ENCODE measurements at places on chromosomes 1 and 21. TPM values are rescaled to one million over a fixed set of nuclear protein-coding genes. Genes with fewer than 3 reads are reported as not detected.

- DNase-seq, result peak; percentile 22
- no peaks in the 10 kb centered on the region for H3K36me3 ChIP-seq
- no peaks in the 10 kb centered on the region for H3K27me3 ChIP-seq
- no peak overlapping the region for H3K4me3 ChIP-seq
- H3K27ac ChIP-seq, result no peak overlapping the region
These were observed 27.7 kb downstream of the TEX35 start for GRCh38 chr1:178540646-178541045.

DNA sequence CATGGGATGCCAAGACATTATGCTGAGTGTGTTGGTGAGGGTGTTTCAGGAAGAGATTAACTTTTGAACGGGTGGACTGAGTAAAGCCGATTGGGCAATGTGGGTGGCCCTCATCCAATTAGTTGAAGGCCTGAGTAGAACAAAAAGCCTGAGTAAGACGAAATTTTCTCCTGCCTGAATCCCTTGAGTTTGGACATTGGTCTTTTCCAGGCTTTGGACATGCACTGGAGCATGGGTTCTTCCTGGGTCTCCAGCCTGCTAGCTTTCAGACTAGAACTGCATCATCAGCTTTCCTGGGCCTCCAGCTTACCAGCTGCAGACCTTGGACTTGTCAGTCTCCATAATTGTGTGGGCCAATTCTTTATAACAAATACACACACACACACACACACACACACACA is 63.6 kb downstream of the NIBAN1 start:
- H3K36me3 ChIP-seq, result no peaks in the 10 kb centered on the region
- H3K27me3 ChIP-seq, result no peaks in the 10 kb centered on the region
- no peak for DNase-seq
- no peaks in the 10 kb centered on the region for H3K4me1 ChIP-seq

DNA sequence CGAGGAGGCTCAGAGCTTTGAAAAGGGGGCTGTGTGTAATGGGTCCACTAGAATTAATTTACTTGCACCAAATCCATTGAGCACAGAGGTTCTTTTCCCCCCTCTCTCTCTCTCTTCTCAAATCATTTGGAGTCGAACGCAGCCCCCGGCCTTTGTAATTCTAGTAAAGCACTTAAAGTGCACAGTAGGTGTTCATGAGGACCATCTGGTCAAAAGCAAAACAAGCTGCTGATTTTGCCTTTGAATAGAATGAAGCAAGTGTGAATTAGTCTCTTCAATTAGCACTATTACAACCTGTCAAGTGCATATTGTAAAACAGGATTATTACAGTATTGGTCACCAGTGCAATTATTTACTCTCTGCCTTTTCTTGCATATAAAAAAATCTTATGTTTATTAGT is 259.9 kb downstream of the FAF1 start:
- H3K27me3 ChIP-seq, result no peaks in the 10 kb centered on the region
- DNase-seq, result no peak
- H3K4me1 ChIP-seq, result no peaks in the 10 kb centered on the region
- no peak overlapping the region for H3K27ac ChIP-seq

The AVPR1B gene
- 0.69 TPM for total RNA-seq

The PER3 gene
- total RNA-seq, result 23.8 TPM

DNA sequence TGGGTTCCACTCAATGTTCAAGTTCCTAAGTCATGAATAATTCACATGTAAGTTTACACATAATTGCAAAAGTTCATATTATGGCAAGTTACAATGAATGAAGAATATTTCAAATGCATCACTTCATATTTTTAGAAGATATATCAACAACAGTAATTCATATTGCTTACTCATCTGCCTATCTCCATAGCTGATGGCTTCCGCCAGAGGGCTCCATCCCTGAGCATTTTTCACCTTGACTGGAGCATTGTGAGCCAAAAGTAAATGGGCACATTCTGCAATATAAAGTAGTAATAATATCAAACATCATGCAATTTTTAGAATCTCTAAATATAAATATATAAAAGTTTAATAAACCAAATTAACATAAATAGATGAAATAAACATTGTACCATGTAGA is 29.8 kb downstream of the ANKRD13C start:
- no peak overlapping the region for H3K4me3 ChIP-seq
- H3K36me3 ChIP-seq, result peaks cover 2% of the 10 kb centered on the region
- H3K4me1 ChIP-seq, result no peaks in the 10 kb centered on the region
- no peaks in the 10 kb centered on the region for H3K27me3 ChIP-seq
- no peak for DNase-seq

- H3K27ac ChIP-seq, result no peak overlapping the region
- H3K36me3 ChIP-seq, result no peaks in the 10 kb centered on the region
- no peak overlapping the region for H3K4me3 ChIP-seq
- H3K27me3 ChIP-seq, result no peaks in the 10 kb centered on the region
- no peak for DNase-seq
These were observed 59.2 kb upstream of the TNR start for GRCh38 chr1:175802407-175803123.

DNA sequence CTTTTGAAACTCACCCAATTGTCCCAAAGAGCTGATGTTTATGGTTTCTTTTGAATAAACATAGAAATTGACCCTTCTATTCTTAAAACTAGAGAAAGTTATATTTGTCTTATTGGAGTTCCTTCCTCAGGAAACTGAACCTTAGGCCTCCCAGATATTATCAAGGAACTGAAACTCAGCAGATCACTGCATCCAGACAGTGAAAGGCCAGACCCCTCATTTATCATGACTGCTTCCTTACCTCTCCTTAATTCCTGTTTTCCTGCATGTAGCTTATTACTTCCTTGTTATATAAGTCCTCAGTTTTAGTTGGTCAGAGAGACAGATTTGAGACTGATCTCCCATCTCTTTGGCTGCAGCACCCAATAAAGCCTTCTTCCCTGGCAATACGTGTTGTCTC is 27.5 kb downstream of the SLC22A15 start:
- no peak overlapping the region for H3K4me3 ChIP-seq
- H3K4me1 ChIP-seq, result no peaks in the 10 kb centered on the region
- no peak for DNase-seq
- H3K27ac ChIP-seq, result no peak overlapping the region
- peaks cover 3% of the 10 kb centered on the region for H3K36me3 ChIP-seq

GRCh38 chr1:31441558-31441957 is 28.5 kb downstream of the SERINC2 start:
- no peak overlapping the region for H3K27ac ChIP-seq
- DNase-seq, result no peak
- H3K4me1 ChIP-seq, result no peaks in the 10 kb centered on the region
- H3K27me3 ChIP-seq, result no peaks in the 10 kb centered on the region
- no peak overlapping the region for H3K4me3 ChIP-seq

The AMPD1 gene
- total RNA-seq, result 1.5 TPM

- no peak for DNase-seq
These were observed 81.1 kb upstream of the GPR88 start for GRCh38 chr1:100456880-100457279.

- DNase-seq, result peak; percentile 89
- H3K36me3 ChIP-seq, result no peaks in the 10 kb centered on the region
These were observed 37.3 kb downstream of the RGL1 start for GRCh38 chr1:183841950-183842794.

GRCh38 chr1:211335522-211336157 is 9.0 kb downstream of the TRAF5 start:
- H3K27ac ChIP-seq, result no peak overlapping the region
- H3K27me3 ChIP-seq, result no peaks in the 10 kb centered on the region
- no peak overlapping the region for H3K4me3 ChIP-seq
- H3K4me1 ChIP-seq, result no peaks in the 10 kb centered on the region

DNA sequence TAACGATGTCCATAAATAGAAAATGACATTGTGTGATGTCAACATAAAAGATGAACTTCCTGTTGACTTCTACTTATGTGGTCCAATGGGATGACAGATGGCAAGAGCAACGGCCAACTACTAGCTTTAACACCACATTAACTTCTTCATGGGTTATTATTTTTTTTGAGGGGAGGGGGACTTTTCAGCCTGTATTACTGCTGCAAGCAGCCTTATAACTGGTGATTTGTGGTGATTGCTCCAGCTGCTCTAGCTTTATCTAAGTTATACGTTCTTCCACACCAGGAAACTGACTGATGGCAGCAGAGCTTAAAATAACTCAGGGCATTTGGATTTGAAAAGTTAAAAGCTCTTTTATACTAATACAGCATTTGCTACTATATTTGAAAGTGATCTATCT is 228.8 kb upstream of the B3GALT2 start:
- no peaks in the 10 kb centered on the region for H3K27me3 ChIP-seq
- no peaks in the 10 kb centered on the region for H3K36me3 ChIP-seq
- H3K27ac ChIP-seq, result no peak overlapping the region
- no peaks in the 10 kb centered on the region for H3K4me1 ChIP-seq

DNA sequence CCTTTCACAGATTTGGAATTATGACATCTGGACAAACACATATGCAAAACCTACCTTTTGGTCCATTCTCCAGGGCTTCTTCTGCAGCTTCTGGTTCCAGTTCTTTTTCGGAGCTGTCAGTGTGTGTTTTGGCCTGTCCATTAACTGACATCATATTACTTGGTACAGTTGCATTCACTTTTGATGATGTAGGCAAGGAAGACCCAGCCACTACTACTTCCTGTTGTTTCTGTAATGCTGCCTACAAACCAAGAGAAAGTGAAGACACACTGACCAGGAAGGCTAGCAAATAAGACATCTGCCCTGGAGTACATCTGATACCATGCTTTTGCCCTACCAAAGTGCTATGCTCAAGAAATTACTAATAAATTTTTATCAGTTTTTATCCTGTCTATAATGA is 31.9 kb downstream of the ACBD3 start:
- no peak overlapping the region for H3K4me3 ChIP-seq
- H3K27ac ChIP-seq, result no peak overlapping the region
- no peaks in the 10 kb centered on the region for H3K4me1 ChIP-seq
- peaks cover 57% of the 10 kb centered on the region for H3K36me3 ChIP-seq
- H3K27me3 ChIP-seq, result no peaks in the 10 kb centered on the region
